Natural killer cell treated with Interleukin-12 subunit alpha and Interleukin-12 subunit beta and Interleukin-15 and Interleukin-18, amount 100 ng/mL, for 72 hours (primary cell): ENCODE measurements at places on chromosomes 5 and 9. TPM values are rescaled to one million over a fixed set of nuclear protein-coding genes. Genes with fewer than 3 reads are reported as not detected.
A peak's percentile ranks its signal among the peaks of the same experiment; 100 is the strongest.

The ZNF608 gene
- 0.59 TPM for total RNA-seq

GRCh38 chr9:3920604-3921582 lies 379.0 kb downstream of the GLIS3 start:
- DNase-seq = no peak

DNA sequence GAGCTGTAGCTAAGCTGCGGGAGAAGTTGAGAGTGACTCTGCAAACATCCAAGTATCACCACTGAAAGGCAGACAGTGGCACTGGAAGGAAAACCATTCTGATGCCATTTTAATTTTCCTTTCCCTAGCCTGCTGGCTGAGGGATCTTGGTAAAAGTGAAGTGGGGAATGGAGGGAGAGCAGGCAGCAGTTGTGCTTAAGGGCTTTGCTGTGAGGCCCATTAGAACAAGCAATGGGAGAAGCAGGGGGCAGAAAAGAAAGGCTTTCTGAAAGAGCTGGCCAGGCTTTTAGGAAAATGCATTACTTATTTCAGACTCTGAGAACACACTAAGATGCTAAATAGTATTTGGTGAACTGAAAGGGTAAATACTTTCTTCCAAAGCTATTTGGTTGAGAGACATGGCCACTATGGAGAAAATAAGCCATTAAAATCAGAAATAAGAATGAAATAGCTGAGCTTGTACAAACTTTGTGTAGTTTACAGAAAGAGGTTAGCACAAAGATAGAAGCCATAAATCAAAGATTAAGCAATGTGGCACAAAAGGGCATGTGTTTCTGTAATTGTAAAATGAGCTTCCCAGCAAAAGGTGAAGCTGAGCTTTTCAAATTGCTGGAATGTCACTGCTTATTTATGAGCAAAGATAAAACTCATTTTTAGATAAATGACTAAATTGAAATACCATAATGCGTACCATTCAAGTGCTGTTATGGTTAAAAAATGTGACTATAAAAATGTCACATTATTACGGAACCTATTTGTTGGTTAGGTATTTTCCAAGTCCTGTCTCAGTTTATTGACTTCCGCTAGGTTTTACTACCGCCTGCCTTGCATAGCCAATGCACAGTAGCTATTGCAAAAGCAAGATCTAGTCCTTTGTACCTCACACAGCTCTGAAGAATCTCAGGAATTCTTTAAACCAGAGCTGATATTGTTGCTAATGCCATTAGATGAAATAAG lies 20.8 kb downstream of the SNCAIP start:
- no peak for DNase-seq

- DNase-seq = no peak
These were observed 2.1 kb downstream of the HNRNPAB start for GRCh38 chr5:178206166-178207101.

The NUP214 gene
- 121 TPM for total RNA-seq

GRCh38 chr5:115100319-115100955 lies 69.3 kb downstream of the TRIM36 start:
- DNase-seq = no peak

The CDX1 gene
- total RNA-seq = not detected

DNA sequence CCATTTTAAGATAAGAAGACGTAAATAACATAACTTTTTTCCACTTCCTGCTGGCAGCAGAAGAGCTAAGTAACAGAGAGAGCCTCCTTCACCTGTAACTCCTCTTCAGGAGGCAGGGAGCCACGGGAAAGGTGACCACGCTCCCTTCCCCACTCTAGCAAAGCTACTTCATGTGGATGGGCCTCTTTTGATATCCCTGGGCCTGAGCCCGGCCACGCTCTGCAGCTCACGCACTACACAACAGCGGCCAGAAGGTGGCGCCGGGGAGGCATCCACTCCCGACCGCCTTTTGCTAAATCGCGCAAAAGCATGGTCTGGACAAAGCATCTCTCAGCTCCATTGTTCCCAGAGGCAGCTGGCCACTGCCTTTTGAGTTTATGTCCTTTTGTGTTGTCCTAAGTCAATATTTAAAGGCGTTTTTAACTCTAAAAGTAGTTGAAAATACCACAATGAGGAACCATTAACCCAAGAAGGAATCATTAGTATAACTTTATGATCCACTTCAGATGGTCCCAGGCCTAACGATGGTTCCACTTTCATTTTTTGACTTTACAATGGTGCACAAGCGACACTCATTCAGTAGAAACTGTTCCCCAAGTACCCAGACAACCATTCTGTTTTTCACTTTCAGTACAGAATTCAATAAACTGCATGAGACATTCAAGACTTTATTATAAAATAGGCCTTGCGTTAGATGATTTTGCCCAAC lies 23.6 kb downstream of the CMBL start:
- peak; percentile 70 for DNase-seq

DNA sequence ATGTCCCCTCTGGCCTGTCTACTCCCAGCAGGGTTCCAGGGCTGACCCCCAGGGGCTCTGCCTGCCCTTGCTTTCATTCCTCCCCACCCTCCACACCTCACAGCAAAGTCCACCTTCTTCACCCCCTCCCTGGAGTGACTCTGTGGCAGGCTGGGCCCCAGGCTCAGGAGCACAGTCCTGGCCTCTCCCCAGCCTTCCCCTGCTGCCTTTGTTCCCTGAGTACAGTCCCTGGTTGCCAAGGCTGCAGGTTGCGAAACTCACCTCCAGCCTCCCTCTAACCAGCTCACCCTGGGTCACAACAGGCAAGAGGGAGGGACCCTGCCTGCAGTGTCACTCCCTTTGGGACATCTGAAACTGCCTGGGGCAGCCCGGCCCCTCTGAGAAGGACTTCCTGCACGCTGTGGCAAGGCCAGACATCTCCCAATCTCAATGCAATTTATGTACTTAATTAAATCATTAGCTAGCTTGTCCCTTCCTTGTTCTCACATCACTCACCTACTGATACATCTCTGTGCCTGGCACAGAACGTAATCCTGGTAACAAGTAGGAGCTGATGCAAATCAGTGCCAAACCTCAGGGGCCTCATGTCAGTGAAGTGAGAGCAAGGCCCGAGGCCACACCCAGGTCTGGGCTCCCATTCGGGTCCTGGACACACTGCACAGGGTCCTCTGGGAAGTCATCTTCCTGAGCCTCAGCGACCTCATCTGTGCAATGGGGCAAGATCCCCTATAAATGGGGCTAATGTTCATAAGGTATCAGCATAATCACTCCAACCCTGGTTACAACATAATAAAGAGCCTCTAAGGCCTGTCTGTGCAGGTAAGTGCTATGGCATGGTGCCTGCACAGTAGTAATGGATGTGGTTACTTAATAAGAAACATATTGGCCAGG lies 27.3 kb upstream of the TRIM14 start:
- DNase-seq = no peak

DNA sequence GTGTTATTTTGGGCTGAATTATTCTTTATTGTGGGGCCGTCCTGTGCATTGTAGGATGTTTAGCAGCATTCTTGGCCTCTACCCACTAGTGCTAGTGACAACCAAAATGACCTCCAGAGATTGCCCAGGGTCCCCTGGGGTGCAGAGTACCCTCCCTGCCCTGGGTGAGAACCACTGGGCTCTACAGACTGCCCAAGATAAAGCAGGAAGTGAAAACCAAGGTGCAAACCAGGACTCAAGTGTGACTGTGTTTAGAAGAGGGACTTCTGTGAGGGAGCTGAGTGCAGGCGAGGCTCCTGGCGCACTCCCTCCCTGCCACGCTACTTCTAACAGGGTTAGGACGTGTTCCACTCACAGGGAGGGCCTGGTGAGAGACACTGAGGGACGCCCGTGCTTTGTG lies 41.6 kb downstream of the USP20 start:
- DNase-seq = no peak

GRCh38 chr5:115831163-115831768 lies 10.1 kb downstream of the ATG12 start:
- peak; percentile 67 for DNase-seq

- DNase-seq = no peak
These were observed 2053.1 kb downstream of the EFNA5 start for GRCh38 chr5:105617436-105618215.

GRCh38 chr9:93819905-93820304 lies 135.2 kb downstream of the BARX1 start:
- DNase-seq = no peak

The SHOC1 gene
- not detected for total RNA-seq

- no peak for DNase-seq
These were observed 768.8 kb upstream of the GRAMD2B start for GRCh38 chr5:125654392-125654791.

GRCh38 chr5:88438006-88438405 lies 169.4 kb upstream of the TMEM161B start:
- DNase-seq = no peak

The TRIM7 gene
- 1.3 TPM for total RNA-seq

The PALM2AKAP2 gene
- not detected for total RNA-seq

DNA sequence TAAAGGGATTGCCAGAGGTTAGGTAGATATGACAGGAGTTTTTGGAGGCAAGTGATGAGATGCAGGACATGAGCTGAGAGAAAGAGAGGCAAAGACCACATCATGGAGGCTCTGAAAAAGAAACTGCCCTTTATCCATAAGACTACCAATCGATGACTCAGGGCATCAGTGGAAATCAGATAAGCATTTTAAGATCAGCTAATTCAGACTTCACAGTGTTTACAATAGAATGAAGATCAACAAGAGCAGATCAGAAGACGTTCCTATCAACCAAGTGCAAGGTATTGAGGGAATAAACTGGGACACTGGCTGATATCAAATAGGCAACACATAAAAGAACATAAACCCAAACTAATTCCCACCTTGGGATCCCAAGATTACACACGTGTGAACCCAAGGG lies 227.2 kb downstream of the SLCO4C1 start:
- no peak for DNase-seq

GRCh38 chr5:170536525-170536924 lies 32.7 kb downstream of the KCNIP1 start:
- peak; percentile 13 for DNase-seq

GRCh38 chr9:12722131-12722530 lies 28.9 kb downstream of the TYRP1 start:
- no peak for DNase-seq

- DNase-seq = no peak
These were observed 41.8 kb downstream of the NUP214 start for GRCh38 chr9:131167146-131167692.

The PCDHGB2 gene
- 0.47 TPM for total RNA-seq

The NXNL2 gene
- total RNA-seq = not detected

The AGTPBP1 gene
- 49.6 TPM for total RNA-seq

The MCTP1 gene
- total RNA-seq = 6.6 TPM

GRCh38 chr5:134129411-134130238 lies 15.1 kb downstream of the TCF7 start:
- no peak for DNase-seq

- DNase-seq = no peak
These were observed 130.1 kb downstream of the GPBP1 start for GRCh38 chr5:57303985-57304384.

The SNX24 gene
- 4.7 TPM for total RNA-seq

DNA sequence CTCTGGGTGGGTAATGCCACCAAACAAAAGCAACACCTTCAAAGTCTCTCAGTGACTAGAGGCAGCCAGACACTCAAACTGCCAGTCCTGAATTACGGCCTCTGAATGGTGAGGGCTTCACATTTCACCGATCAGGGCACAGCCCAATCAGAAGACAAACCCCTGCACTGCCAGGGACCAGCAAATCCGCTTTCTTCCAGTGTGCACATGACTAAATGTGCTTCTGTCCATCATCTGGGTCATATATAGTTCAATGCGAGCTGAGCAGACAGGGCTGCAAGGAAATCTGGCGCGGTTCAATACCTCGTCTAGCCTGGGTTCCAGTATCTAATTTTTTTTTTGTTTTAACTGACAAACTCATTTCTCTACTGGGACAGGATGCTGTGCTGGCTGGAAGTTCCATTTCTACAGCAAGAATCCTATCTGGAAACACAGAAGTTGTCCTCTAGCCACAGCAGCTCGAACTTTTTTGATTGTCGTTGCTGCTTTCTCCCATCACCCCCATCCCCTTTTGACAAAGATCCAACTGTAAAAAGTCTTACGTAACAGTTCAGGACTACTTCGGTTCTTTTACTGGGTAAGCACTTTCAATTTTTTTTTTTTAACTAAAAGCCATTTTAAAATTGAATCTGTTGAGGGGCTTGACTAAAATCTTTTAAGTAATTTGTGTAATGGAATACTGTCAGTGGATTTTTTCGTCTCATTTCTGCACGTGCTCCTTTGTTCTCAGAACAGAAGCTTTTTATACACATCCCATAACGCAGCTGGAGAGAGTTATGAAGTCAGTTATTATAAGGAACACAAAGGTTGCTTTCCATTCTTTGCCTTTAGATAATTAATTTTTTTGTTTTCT lies 112.7 kb downstream of the NR6A1 start:
- peak; percentile 82 for DNase-seq

DNA sequence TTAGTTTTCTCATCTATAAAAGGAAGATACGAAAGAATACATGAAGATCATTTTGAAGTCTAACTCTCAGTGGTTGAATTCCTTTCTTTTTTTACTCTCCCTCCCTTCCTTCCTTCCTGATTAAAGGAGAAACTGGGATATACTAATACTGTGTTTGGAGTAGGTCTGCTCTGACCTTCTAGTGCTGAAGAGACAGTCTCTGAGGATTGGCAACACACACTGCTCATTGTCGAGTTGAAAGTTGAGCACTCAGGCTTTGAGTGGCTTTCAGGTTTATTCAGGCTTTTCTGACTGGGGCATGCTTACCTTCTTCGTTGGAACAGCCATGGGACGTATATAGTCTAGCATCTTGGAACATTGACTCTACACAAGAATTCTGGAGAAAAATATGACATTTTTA lies 86.9 kb upstream of the RPS23 start:
- DNase-seq = no peak

- no peak for DNase-seq
These were observed 133.6 kb downstream of the NFIB start for GRCh38 chr9:14180093-14180959.

The IL33 gene
- total RNA-seq = not detected

The PCDHA1 gene
- not detected for total RNA-seq

The PCDHGB3 gene
- total RNA-seq = 0.81 TPM

- DNase-seq = no peak
These were observed 60.9 kb upstream of the IL17B start for GRCh38 chr5:149439899-149440542.

The TMC1 gene
- total RNA-seq = not detected

The GBA2 gene
- 81.4 TPM for total RNA-seq

The ENTPD8 gene
- not detected for total RNA-seq
